MV-4-11 (cell line): ENCODE measurements at places on chromosomes 6 and 20.

GRCh38 chr20:3164043-3164762, 4.5 kb upstream of the FASTKD5 start:
- no peak for DNase-seq

DNA sequence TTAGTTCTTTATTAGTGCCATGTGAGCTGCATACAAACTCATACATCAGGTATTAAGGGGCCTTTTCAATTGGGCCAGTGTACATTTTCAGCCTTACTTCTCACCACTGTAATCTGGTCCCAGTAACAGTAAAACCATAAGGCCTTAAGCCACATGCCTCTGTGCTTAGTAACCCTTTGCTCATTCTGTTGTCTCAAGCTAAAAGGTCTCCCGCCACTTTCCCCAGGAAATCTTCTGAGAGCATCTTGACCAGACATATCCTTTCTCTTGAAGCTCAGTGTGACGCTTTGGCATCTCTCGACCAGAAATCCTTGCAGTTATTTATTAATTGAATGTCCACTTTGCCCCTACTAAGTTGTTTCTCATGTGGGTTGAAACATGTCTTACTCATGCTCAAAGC, 68.0 kb downstream of the CYP39A1 start:
- no peak for DNase-seq

GRCh38 chr20:25042531-25043498, 15.1 kb downstream of the ACSS1 start:
- peak; percentile 89 for DNase-seq

DNA sequence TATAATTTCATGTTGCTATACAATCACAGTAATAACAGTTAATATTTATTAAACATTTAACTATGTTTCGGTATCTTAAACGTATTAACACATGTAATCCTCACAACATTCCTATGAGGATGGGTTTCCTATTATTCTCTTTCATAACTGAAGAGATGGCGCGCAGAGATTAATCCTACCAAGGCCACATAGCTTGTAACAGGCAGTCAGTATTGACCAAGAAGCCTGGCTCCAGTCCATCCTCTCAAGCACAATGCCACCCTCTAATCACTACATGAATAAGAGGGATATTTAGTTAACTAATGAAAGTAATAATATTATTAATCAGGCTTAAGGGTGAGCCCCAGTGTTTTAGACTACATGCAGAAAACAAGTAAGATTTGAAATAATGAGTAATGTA, 149.7 kb upstream of the SIM1 start:
- DNase-seq, result no peak

GRCh38 chr20:24676353-24676977, 207.0 kb downstream of the SYNDIG1 start:
- no peak for DNase-seq

- no peak for DNase-seq
Measured at GRCh38 chr6:112881027-112881426, 533.9 kb downstream of the RFPL4B start.

GRCh38 chr6:157884756-157885155, 61.7 kb downstream of the SNX9 start:
- DNase-seq, result no peak

GRCh38 chr6:25921525-25922203, 8.8 kb downstream of the SLC17A2 start:
- peak; percentile 19 for DNase-seq

GRCh38 chr6:123659960-123660748, 23.4 kb upstream of the TRDN start:
- no peak for DNase-seq

- DNase-seq, result peak; percentile 57
Measured at GRCh38 chr6:127186889-127187288, 68.4 kb downstream of the RSPO3 start.
